ENCODE measurements at places on chromosomes 13 and 19.

- DNase-seq, result no peak
Measured at GRCh38 chr13:24274452-24275021, 34.8 kb upstream of the C1QTNF9 start.

- DNase-seq, result peak; percentile 47
Measured at GRCh38 chr19:47032171-47032811, 12.7 kb downstream of the NPAS1 start.

- peak; percentile 49 for DNase-seq
Measured at GRCh38 chr13:113029487-113030258, 60.7 kb downstream of the MCF2L start.

- DNase-seq, result peak; percentile 78
Measured at GRCh38 chr19:49475995-49476880, 2.2 kb downstream of the FLT3LG start.

GRCh38 chr13:39326469-39327171 lies 276.4 kb downstream of the LHFPL6 start:
- no peak for DNase-seq

DNA sequence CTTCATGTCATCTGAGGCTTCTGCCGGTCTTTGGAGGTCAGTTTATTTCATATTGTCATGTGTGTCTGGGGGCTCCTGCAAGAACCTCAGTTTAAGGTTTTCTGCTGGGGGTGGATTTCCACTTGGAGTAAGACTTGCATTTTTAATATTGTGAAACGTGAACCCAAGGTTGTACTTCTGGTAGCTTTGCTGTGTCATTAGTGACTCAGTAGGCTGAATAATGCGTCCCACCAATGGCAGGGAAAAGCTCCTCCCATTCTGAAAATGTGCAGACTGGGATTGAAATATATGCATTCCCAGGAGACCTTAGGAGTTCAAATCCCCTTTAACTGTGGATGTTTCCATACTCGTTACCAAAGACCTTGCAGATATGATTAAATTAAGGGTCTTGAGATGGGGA lies 46.2 kb downstream of the ING1 start:
- DNase-seq, result no peak

DNA sequence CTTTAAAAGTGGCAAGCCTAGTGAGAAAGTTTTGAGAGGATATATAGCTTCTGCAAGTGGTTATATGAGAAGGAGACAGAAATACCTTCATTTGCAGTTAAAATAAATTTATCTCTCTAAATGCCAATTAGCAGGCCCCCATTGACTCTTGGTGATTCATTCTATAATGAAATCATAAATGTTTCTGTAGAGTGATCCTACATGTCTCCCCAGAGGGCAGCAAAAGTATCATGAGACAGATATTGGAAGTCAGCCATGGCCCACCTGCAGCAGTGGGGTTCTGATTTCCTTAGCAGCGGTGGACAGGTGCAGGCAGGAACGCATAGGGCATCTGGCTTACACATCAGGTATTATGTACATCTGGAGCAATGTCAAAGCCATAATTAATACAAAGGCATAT lies 385.4 kb upstream of the SLC10A2 start:
- DNase-seq, result no peak

- DNase-seq, result no peak
Measured at GRCh38 chr19:6772866-6773322, 386 bp downstream of the VAV1 start.

GRCh38 chr19:2321565-2322283 lies 6.7 kb downstream of the LSM7 start:
- no peak for DNase-seq

GRCh38 chr13:77619655-77620054 lies 77.8 kb upstream of the SLAIN1 start:
- no peak for DNase-seq

DNA sequence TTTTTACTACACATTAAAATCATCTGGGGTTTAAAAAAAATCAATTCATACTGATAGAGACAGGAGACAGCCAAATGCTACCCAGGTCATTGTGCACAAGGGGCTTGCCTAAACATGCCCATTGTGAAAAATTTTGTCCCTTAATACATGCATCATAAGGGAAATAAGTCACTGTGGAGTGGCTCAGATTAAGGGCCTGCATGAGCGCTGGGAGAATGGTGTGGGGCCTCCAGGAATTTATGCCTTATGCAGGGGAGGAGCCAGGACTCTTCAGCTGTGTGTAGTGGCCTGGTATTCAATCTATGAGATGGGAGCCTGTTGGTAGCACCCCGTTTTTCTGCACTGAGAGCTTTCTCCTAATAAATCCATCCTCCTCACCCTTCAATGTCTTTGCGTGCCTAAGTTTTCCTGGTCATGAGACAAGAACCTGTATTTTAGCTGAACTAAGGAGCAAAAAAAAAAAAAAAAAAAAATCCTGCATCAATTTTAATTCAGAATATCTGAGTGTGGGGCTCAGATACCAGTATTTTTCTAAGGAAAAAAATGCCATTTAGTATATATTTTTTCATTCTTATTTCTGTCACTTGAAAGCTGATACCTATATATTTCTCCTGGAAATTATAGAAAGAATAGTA lies 997.6 kb upstream of the ATXN8OS start:
- DNase-seq, result no peak

DNA sequence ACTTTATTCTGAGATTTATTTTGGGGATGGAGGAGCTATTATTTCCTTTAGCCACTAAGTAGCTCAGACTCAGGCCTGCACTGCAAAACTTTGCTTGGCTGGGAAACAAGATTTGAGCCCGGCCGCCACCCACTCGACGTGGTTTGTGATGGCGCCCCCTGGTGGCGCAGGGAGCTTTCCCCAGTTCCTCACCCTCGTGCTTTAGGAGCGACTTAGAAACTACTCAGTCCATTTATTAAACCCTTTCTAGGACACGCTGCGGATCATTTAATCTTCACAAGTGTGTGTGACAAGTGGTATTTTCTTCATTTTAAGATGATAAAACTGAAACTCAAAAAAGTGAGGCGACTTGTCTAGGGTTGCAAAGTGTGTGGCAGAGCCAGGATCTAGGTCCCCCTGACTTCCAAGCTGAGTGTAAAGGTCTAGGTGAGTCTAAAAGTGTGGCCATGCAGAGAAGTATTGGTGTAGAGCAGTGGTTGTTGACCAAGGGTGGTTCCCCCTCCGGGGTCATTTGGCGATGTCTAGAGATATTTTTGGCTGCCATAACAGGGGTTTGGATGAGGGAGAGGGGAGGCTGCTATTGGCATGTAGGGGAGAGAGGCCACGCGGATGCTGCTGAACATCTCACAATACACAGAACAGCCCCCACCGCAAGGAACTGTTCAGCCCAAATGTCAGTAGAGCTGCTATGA lies 2.2 kb downstream of the CXCL17 start:
- DNase-seq, result peak; percentile 80

GRCh38 chr13:25674371-25674770 lies 302.6 kb downstream of the ATP8A2 start:
- no peak for DNase-seq

GRCh38 chr19:55487924-55488687 lies at the start of gene SSC5D:
Gene SSC5D (plus strand): TSS chr19:55488436. CDS start chr19:55488590, 154 bp downstream.
- DNase-seq, result no peak

GRCh38 chr13:50585674-50586413 lies 257.6 kb downstream of the DLEU7 start:
- DNase-seq, result no peak

GRCh38 chr13:51704399-51705313 lies 99.3 kb downstream of the DHRS12 start:
- no peak for DNase-seq

DNA sequence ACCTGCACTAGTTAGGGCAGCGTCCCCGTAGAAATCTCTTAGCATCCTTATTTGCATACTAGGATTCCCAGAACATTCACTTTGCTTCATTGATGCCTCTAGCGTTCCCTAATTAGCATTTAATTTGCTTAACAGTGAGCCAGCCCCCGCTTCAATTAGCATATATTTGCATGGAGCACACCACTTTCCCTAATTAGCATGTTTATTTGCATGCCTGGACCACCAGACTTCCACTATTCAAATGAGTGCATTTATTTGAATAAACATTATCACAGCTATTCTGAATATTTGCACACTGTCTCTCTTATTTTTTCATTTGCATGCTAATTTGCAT lies 69.6 kb downstream of the RYR1 start:
- DNase-seq, result no peak

DNA sequence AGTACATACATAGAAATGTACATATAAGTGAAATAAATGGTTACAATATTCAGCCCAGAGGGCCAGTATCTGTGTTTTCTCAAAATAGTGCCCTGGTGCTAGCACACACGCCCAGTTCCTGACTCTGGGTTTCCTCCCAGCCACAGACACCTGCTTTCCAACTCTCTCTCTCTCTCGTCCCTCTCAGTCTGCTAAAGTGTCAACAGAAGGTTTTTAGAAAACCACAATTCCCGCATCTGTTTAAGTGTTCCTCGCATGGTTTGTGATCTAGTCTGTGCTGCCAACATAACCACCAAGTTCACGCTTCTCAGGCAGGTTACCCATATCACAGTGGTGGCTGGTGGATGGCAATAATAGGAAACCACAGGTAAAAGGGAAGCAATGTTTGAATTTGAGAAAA lies 17.8 kb upstream of the UPF3A start:
- no peak for DNase-seq

Data from stimulated activated CD8-positive, alpha-beta memory T cell treated with anti-CD3 and anti-CD28 coated beads, Interleukin-2, amount 100 ng/mL, for 48 hours (primary cell).